ENCODE measurements at places on chromosomes 5 and 9.

DNA sequence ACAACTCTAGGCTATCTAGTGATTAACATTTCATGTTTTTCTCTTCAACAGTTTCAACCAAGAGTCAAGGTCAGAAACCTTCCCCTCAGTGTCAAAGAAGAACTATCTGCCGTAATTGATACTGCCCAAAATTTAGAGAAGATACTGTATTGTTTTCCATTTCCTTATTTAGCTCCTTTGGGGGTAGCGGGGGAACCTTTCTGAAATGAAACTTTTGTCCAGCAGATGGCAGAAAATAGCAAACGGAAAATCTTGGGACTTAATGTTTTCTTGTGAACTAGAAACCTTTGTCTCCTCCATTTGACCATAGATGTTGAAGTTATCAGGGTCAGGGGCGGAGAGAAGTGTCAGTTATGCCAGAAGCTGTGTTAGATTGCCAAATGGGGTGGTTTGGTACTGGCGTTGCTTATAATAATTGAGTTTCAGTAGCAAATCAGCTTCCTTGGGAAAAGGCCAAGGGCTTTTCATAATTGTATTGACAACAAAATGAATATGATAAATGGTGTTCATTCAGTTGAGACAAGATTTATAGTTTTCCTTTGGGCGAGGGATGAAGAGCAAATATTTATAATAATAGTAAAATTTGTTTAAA, 101.7 kb upstream of the TLX3 start:
- no peak for DNase-seq

DNA sequence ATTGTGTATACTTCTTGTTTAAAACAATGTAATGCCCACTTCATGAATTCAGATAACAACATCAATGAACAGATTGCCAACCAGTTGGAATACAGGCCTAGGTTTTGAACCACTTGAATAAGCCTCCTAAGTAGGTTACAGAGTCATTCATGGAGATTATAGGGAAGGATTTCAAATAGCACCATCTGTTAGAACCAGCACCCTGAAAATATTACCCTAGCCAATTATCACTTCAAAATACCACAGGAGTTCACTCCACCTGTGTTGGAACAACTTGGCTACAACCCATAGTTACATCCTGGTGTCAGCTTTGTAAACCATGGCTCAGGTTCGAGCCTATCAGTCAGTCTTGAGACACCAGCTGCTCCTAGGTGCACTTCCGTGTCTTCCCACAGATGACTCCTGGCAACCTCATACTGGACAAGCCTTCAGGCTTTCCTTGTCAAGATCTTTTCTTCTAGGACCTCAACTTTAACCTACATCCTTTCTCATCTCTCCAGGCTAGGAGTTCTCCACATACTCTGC, 350.0 kb downstream of the DEPDC1B start:
- DNase-seq = no peak

GRCh38 chr5:155906046-155906445, 420.9 kb upstream of the SGCD start:
- DNase-seq = no peak

DNA sequence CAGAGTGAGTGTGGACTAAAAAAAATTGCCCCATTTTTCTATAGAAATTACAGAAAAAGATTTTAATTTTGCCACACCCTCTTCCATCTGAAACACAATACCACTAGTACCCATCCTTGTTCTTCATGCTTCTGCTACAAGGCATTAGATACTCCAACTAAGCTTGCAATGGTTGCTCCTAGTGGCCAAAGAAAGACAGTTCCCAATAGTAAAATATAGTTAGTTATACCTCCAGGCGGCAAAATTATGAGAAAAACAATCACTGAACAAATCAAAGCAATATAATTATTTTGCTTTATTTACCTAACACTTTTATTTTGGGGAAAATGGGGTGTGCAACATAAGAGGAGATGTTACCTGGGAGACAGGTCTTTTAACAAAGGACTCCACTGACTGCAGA, 101.2 kb downstream of the RAPGEF6 start:
- DNase-seq = no peak

GRCh38 chr9:114486205-114486963, 18.9 kb downstream of the WHRN start:
- no peak for DNase-seq
